ENCODE measurements at places on chromosomes 1 and 21.

DNA sequence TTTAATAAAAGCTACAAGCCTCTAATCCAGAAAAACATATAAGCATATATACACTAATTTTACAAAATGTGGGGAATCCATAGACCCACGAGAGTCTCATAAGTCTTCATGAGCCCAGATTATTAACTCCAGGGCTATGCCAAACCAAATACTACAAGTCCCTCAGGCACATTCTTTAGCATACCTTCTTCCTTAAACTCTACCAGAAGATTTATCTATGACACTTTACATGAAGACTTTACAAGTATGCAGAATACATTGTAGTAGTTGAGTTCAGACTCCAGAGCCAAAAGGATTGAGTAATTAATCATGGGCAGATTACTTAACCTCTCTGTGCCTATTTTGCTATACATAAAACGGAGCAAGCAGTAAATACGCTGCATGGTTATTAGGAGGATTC is 793.7 kb upstream of the ADGRL2 start:
- DNase-seq = no peak

GRCh38 chr21:38280867-38281266 is 24.1 kb downstream of the KCNJ15 start:
- DNase-seq = no peak

DNA sequence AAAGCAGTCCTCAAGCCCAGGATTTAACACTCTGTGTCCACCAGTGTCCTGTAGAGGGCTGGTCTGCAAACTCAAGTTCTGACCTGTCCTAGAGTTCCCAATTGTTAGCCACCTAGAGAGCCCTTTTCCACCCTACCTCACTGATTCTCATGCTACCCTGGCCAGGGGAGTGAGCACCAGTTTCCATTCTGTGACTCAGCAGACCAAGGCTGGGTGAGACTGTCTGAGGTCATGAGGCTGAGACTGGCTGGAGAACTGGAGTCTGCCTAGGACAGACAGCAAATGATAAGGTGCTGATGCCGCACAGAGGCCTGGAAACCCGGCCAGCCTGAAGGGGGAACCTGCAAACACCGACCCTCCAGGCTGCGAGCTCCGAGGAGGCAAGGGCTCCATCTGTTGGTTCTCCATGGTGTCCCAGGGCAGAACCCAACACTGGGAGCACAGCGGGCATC is 13.7 kb downstream of the GLIS1 start:
- no peak for DNase-seq

DNA sequence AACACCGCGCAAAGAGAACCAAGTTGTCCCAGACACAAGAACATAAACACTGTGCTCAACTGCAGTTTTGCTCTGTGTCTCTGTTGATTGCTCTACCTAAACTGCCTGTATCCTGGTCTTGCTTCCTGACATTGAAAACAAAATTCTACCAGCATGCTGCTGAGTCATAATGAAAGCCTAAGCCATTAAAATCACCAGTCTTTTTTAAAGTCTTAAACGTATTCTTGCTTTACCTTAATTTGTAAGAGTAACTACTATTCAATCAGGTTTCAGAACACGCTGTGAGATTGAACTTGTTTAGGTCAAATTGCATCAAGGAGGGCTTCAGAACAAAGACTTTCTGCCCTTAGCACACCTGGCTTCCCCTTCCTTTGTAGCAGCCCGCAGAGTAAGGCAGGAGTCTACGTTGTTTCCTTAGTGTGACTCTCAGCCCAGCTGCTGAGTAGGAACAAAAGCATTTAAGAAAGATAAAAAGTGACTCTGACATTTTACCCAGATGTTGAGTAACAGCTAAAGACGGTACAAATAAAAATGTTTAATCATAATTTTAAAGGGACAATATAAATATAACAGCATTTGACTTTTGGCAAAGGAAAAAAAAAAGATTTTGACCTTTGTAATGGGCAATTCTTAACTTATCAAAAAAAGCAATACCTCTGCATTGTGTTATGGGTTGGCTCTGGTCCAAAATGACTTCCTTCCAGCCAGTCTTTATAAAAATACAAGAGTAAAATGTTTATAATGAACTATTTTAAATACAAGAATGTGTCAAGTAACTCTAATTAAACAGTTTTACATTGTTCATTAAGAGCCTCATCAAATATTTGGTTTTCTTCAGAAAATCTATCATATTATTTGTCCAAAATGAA is 186.9 kb upstream of the ADGRL4 start:
- DNase-seq = no peak

Measured in CD8-positive, alpha-beta T cell (primary cell).